ENCODE measurements at places on chromosomes 3 and 15. TPM values are rescaled to one million over a fixed set of nuclear protein-coding genes. Genes with fewer than 3 reads are reported as not detected.

Gene LIPC
- total RNA-seq: not detected

Gene CCK
- total RNA-seq: not detected

Gene GP5
- total RNA-seq: 0.05 TPM

Gene PRR20G
- not detected for total RNA-seq

Gene SLC7A14
- total RNA-seq: not detected

Gene KCNMB3
- 5.8 TPM for total RNA-seq

Gene TMEM40
- total RNA-seq: 1.3 TPM

Gene SLC9C1
- not detected for total RNA-seq

Gene RBMS3
- total RNA-seq: 1.1 TPM

Gene CCDC191
- total RNA-seq: 5.6 TPM

Gene SCAANT1
- not detected for total RNA-seq

Gene TRPM1
- total RNA-seq: not detected

Gene PP2D1
- not detected for total RNA-seq
